Stimulated activated CD4-positive, alpha-beta T cell treated with anti-CD3 and anti-CD28 coated beads, Interleukin-4, amount 100 ng/mL, for 24 hours (primary cell): ENCODE measurements at places on chromosomes 7 and 10.
A peak's percentile ranks its signal among the peaks of the same experiment; 100 is the strongest.

DNA sequence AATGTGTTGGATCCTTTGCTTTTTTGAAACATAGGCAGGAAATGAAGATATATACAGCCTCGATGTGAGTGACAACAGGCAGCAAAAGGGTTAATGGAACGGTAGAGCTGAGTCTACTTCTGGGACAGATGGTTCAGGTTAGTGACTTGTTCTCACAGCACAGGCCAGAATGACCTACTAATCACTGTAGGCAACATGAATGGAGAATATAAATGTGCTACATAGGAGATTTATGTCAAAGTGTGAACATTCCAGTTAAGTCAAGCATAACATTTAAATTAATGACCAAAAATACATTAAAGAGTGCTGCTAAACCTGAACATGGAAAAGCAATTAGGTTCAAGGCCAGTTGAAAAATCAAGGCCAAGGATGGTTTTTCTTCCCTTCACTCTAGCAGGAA is 235.2 kb downstream of the POU6F2 start:
- no peak for DNase-seq

DNA sequence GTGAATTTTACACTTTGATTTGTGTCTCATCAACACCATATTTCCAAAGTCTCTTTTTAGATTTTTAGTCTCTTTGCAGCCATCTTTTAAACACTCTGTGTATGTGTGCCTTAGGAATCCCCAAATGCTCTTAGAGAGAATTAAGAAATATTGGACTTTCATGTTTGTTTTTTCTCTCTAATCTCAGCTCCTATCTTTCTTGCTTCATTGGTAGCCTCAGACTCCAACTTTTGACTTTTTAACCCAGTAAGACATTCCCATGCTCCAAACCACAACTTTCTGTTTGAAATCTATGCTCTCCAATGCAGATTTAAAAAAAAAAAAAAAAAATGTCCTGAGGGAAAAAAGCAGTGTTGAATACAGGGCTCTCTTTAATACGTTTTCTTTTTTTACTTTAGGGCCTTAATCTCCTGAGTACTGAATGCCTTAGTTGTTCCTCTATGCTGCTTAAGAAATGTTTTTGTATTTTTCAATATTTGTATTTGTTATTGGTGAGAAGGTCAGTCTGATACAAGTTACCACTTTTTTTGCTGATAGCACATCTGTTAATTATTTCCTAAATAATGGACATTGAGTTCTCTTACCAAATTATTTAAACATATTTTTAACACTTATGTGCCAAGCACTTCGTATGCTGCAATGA is 489.9 kb downstream of the NXPH1 start:
- no peak for DNase-seq

DNA sequence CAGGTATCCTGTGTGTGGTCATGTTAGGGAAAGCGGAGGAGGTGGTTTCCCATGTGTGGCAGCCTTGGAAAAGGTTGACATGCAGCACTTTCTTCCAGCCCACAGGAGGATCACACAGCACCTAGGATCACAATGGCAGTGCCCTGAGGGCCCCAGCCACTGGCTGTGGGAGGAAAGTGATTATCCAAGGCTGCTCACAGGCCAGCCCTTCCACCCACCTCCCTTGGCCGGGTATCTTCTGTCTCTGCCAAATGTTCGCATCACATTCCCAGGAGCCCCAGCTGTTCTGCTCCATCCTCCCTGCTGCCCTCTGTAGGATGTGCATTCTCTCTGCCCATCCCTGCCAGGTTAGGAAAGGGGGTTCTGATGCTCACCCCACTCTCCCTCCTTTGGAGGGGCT is 2.5 kb upstream of the MLXIPL start:
- no peak for DNase-seq

DNA sequence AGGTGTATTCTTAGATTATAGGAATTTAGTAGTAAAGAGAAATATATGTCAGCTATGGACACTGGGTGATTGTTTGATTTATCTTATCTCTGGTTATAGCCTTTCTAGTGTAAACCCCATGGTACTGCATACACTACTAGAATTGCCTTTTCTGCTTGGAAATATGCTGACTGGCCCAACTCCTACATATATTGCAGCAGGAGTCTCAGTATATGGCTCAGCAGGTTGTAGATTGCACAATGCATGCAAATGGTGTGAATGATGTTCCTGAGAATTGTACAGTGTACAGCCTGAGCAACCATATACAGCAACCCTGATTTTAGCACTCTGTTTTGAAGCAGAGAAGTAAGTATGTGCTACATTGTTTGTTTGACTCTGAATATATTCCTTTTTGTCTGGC is 153.4 kb upstream of the NPY start:
- DNase-seq, result no peak

DNA sequence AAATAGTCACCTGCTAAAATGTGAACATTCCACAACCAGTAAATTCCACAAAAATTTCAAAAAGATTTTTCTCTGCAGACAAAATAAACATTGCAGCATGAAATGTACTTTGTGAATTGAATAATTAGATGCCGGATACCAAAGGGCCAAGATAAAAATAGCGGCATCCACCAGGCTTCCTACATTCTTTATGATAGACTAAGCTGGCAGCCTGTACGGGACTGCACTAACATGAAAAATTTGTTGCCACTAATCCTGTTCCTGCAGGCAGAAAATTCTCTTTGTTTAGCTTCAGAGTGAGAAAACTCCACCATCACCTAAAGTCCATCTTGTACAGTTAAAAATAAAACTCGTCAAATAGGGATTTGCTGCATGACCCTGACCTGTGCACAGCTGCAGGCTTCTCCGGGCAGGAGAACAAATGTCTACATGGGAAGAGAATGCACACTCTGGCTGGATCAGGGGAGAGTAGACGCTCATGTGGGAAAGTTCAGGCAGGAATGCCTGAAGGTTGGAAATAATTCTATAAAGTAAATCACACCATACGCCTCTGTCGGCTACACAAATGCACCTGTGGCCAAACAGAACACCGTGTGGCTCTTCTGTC is 15.6 kb upstream of the ADO start:
- no peak for DNase-seq

DNA sequence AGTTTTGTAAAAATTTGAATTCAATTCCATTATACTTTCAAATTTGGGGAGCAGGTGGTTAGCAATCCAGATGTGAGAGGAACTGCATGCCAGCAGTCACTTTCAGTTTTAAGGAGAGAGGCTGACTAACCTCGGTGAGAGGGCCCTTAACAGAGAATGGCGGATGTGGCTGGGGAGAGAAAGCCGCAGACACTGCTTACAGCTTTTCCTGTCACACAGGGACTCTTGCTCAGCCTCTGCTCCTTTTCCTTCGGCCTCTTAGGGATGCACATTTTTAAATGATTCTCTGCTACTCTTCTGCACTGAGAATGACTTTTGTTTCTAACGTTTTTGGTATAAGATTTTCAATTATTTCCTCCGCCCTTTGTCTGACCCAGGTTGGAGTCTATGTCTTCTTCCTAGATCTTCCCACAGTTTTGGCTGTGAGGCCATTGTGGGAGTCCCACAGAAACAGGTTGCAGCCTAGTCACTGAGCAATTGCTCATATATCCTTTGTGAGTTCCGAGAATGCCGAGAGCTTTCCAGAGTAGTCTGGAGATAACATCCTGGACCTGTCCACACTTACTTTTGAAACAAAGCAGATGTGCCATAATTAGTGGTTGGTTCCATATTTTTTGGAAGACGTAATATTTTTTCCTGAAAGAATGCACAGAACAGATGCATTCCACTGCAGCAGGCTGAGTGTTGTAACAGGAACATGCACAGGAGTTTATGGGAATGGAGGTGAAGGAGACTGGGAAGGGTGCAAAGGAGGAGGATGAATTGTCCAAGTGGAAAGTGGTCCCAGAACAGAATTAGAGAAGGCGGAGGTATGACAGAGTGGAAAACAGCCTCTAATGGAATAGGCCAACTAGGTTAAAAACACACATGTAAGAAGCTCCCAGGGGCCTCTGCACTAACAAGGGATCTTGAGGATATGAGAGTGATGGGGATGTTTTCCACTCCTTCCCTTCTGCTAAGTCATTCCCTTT is 168.0 kb upstream of the ZNF32 start:
- DNase-seq, result peak; percentile 77

- no peak for DNase-seq
Measured at GRCh38 chr7:66326501-66327215, 121.5 kb downstream of the TPST1 start.

- DNase-seq, result no peak
Measured at GRCh38 chr7:112581529-112581928, 100.7 kb downstream of the LSMEM1 start.

DNA sequence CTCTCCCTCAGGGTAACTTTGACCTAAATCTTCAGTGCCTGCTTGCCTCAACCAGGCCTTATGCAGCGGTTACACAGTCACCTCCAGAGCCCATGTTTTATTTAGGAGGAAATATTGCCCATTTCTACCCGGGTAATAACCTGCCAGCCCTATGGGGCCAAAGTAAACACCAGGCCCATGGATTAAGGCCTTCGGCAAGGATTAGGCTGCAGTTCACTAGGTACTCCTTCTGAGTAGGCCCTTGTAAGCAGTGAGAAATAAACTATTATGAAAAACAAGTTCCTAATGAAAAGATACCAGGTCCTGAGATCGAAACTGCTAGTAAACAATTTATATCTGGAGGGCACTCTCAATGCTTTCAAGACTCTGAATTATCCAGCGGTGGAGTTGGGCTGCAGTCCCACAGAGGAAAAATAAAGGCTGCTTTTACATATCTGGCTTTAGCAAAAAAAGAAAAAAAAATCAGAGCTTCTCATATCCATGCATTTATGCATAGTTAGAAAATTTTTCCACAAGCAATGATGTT is 3.7 kb upstream of the HOXA10 start:
- no peak for DNase-seq

DNA sequence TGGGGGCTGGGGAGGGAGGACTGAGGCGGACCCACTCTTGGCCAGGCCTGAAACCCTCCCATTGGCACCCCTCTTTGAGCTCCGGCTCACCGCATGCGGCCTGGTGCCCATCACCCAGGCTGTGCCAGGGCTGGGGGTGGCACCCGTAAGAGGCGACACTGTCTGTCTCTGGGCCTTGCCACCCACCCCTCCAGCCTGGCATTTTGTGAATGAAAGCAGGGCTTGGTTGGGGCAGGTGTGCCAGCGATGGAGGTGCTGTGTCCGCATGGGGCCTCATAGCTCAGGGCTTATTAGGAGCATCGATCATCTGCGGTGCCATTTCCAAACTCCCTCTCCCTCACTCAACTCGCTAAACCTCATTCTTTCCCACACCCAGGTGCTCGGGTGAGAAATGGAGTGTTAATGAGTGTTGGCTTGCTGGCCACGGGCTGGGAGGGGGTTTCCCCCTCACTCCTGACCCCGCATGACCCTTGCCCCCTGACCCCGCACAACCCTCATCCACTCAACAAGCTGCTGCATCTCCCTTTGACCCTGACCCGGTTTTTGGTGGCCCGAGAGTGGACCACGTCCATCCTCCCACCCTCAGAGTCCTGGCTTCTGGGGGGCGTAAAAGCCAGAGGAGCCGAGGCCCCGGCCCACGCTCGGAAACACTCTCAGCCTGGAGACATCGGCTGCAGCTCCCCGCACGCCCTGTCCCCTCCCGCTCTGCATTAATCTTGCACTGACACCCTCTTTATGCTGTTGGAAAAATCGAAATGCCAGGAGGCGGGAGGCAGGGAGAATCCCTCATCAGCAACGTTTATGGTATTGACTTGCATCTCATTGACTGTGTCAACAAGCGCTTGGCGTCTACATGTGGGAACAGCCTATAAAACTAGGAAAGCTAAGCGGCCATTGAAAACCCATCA is 161.2 kb downstream of the DNAJB6 start:
- peak; percentile 2 for DNase-seq

DNA sequence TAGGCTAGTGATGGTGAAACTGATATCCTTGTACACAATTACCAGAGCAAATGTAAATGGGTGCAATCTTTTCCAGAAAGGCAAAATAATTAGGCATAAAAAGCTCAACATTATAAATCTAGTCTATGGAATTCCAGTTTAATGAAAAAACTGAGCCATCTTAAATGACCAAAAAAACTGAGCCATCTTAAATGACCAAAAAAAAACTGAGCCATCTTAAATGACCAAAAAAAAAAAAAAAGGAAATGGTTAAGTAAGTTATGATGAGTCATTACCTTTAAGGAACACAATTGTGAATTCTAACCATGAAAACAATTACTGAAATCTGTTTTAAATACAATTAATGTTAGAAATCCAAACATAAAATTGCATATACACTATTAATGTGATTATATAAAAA is 25.3 kb downstream of the USP6NL start:
- no peak for DNase-seq

DNA sequence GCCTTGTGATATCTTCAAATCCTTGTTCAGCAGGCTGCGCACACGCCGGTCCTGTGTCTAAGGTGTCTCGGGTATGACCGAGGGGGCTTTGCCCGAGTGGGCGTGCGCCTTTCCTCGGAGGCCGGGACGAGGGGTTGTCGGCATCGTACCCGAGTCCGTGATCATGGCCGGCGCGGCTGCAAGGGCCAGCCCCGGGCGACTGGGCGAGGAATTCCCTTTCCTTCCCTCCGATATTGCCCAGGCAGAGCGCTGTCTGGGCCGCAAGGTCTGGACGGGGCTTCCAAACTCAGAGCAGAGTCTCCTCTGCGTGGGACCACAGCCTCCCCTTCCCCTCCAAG is 59.7 kb downstream of the ZNF467 start:
- no peak for DNase-seq
